D721Med (cell line): ENCODE measurements at places on chromosomes 1 and 21.

DNA sequence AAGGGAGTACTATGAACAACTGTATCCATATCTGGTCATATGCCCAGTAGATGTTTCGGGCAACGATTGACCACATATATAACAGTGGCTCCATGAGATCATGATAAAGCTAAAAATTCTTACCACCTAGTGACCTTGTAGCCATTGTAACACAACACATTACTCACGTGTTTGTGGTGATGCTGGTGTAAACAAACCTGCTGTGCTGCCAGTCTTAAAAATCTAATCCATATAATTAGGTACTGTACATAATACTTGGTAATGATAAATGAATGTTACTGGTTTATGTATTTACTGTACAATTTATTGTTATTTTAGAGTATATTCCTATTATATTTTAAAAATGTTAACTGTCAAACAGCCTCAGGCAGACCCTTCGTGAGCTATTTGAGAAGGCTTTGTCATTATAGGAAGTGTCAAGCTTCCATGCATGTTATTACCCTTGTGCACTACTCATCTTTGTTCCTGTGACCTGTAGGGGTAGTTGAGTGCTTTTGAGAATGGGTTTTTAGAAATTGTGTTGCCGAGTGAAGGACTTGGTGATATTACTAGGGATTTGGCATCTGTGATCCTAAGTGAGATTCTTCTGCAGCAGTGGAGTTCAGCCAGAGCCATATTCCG, 23.6 kb downstream of the DIP2A start:
- DNase-seq: no peak

DNA sequence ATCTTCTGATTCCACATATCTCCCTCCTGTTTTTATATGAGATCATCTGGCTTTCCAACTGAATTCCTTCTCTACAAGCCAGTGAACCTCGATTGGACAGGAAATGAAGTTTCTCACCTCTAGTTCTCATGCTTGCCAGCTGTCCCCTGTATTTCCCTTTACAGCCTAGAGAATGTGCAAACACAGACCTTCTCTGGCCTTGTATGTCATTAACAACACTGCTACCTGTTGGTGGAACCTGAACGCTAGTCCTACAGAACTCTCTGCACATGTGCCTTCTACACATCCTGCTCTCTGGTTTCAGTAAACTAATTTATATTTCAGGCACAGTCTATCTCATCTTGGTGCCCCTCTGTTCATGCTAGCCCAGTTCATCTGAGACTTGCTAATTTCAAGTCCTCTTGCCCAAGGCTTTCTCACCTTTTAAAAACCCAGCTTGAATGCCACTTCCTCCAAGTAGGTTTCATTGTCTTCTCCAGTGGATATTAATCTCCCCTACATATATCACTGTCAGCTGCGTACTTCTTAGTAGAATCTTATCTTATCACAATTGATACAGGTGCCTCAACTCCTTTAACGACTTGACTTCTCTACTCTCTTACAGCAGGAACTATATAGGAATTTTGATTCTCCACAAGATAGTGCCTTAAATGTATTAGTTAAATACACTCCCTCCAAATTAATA, 549.9 kb downstream of the PLPP3 start:
- DNase-seq: no peak

DNA sequence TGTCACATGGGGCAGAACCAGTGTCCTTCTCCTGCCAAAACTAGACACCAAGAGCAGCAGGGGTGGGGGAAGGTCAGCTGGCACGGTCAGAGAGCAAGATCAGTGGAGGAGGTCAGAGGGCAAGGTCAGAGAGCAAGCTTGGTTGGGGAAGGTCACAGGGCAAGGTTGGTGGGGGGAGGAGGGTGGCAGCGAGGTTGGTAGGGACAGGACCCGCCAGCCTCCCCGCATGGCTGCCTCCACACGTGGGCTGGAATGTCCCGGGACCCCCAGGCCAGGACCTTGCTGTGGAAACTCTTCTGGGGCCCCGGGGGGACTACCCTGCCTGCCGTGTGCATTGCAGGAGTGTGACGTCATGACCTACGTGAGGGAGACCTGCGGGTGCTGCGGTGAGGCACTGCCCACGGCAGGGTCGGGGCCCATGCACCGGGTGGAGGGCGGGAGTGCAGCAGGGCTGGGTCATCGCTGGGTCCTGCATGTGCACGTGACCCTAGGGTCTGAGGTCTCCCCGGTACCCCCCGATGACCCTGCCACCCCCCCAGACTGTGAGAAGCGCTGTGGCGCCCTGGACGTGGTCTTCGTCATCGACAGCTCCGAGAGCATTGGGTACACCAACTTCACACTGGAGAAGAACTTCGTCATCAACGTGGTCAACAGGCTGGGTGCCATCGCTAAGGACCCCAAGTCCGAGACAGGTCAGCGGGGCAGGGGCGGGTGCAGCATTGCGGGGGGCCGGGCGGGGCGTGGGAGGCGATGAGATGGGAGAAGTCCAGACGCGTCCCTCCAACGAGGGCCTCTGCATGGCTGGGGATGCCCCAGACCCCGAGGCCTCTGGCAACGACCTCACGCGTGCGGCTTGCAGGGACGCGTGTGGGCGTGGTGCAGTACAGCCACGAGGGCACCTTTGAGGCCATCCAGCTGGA, 27.3 kb downstream of the COL6A2 start:
- DNase-seq: no peak

DNA sequence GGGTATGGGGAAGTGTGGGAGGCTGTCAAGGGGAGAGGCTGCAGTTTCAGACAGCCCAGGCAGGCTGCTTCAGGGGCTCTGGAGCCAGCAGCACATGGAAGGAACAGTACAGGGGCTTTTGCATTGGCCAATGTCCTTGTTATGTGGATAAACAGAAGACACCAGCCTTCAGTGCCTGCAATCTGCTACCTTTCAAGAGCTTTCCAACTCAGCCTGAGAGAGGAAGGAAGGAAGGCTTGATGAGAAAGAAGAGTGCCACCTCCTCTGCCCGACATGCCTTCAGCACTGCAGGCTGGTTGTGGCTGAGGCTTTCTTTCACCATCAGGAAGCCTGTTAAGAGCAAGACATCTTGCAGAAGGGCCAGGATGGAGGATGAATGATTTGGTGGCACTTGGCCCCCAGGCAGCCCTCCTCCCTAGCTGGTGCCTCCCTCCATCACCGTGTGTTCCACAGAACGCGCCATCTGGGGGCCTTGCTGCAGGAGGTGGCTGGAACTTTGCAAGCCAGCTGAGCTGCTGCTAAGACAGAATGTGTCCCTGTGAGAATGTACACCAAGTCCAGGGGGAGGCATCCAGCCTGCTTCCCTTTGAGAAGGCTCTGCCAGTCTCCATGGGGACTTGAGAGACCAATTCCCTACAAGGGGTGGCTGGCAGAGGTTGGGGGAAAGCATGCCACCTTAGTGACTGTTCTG, 372.4 kb upstream of the PROX1 start:
- DNase-seq: no peak

- no peak for DNase-seq
Measured at GRCh38 chr1:234980645-234981396, 147.8 kb downstream of the TOMM20 start.

- DNase-seq: no peak
Measured at GRCh38 chr1:200359610-200360163, 50.1 kb downstream of the ZNF281 start.

GRCh38 chr1:85911742-85912141, 203.5 kb upstream of the ZNHIT6 start:
- no peak for DNase-seq

- no peak for DNase-seq
Measured at GRCh38 chr1:162317621-162318020, 59.0 kb downstream of the SPATA46 start.

- no peak for DNase-seq
Measured at GRCh38 chr1:245877976-245878375, 629.1 kb downstream of the SMYD3 start.

DNA sequence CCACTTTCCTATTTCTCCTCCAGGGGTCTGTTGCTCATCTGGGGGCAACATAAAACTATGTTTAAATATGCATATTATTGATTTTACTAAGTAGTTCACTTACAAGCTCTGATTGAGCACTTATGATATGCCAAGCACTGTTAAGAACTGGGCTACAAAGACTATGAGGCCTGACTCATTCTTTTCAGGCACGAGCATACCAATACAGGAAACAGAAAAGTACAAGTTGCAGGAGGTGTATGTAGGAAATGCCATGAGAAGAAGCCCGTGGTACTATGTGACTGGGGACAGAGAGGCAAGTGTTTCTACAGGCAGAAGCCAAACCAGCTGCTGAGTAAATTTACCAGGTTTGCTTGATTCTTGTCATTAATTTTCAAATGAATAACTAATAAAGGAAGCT, 120.4 kb upstream of the PTGFR start:
- DNase-seq: no peak

- no peak for DNase-seq
Measured at GRCh38 chr1:237507005-237507404, 383.7 kb downstream of the ZP4 start.

DNA sequence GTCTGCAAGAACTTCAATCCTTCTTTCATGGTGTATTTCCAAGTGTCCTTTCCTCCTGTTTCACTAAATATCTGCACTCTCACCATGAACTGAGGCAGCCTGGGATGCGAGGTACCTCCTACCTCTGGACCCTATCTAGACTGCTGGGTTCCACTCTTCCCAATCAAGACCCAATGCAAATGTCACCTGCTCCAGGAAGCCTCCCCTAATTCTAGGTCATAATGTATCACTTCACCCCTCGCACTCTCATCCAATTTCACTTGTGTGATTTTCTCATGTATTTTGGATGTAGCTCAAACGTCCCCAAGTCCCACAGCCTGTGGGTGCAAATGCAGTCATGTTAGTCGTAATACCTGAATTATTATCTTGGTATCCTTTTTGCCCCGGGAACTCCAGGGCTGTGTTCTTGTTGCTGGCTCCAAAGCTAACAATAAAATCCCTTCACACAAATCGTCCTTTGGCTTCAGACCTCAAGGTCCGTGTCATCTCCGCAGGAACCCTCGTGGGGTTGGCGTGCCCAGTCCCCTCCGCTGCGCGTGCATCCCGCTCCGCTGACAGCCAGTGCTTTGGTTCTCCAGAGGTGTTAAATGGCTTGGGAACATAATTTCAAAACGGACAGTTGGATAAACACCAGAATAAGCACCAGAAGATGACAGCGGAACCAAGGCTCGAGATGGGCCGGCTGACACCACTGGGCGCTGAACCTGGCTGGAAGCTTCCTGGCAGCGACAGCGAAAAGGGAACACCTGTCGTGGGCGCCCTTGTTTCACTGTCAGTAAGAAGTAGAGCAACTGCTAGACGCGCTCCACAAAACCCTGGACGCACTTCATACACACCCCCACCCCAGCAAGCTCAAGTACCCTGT, 1.0 kb upstream of the BACH1 start:
- DNase-seq: no peak

GRCh38 chr1:185650602-185651230, 83.5 kb upstream of the HMCN1 start:
- DNase-seq: no peak

DNA sequence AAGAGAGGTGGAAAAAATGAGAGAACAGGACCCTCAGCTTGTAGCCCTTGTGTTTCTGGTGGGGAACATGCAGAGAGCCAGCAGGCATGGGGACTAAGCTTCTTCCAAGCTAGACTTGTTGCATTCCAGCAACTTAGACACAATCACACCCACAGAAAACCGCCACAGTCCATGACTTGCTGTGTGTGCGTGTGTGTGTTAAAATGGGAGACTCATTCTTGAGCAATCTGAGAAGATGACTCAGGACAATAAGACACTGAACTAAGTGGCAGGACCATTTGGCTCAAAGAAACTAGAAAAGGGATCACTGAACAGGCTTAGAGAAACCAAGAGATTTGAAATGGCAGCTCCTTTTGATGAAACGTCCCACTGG, 78.0 kb downstream of the HLX start:
- no peak for DNase-seq

DNA sequence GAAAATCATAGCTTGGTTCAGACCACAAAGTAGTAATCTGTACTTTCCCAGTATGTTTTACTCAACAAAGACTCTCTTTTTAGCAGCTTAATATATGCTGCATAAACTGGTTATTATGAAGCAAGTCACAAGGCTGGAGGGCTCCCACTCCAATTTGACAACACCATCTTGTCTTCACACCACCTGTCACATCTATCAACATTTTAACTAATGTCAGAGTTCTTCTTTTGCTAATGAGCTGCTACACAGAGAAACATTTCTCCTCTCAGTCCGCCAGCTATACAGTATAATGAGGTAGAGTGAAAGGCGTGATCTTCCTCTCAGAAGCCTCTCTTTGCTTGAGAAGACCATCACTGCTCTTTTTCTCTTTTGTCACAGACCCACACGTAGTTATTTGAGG, 230.1 kb downstream of the BARHL2 start:
- DNase-seq: no peak

DNA sequence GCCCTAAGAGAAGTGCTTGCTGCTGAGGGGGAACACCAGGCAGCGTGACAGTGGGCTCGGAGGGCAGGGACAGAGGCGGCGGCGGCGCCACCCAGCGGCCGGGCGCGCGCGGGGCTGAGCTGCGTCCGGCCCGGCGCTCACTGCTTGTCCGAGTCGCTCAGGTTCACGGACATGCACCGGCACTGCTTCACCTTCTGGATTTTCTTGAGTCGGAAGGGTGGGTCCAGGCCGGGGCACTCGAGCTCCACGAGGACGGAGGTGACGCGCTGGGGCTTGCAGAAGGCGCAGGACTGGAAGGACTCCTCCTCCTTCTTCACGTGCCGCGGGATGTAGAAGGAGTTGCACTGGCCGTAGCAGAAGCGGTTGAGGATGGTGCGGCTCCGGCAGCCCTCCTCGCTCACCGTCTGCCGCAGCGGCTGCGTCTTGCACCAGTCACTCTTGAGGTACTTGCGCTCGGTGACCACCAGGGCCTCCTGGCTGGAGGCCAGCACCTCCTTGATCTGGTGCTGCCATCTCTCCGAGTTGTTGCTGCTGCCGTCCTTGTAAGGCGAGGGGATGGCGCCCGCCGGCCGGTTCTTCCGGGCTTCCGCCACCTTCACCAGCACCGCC, 119.0 kb downstream of the GREM2 start:
- no peak for DNase-seq

- DNase-seq: no peak
Measured at GRCh38 chr21:29939104-29939923, 482 bp downstream of the GRIK1 start.

- DNase-seq: no peak
Measured at GRCh38 chr1:77310924-77311323, 29.1 kb downstream of the AK5 start.

DNA sequence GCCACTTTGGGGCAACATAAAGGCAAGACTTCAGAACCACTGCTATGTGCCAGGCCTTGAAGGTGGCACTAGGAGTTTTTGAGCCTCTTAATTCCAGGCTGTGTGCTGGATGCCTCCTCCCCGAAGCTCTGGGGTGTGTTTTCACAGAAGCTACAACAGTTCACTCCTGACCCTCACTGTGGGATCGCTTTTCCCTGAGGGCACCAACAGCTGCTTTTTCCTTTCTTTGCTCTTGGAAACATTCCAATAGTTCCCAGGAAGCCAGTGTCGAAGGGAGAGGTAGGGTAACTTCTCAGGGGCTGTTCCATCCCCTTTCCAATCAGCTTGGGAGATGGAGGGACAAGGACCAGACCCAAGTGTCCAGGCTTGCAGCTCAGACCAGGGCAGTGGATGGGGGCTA, 153.4 kb downstream of the C1orf94 start:
- no peak for DNase-seq
